ENCODE measurements at places on chromosomes 6 and 20. TPM values are rescaled to one million over a fixed set of nuclear protein-coding genes. Genes with fewer than 3 reads are reported as not detected.

DNA sequence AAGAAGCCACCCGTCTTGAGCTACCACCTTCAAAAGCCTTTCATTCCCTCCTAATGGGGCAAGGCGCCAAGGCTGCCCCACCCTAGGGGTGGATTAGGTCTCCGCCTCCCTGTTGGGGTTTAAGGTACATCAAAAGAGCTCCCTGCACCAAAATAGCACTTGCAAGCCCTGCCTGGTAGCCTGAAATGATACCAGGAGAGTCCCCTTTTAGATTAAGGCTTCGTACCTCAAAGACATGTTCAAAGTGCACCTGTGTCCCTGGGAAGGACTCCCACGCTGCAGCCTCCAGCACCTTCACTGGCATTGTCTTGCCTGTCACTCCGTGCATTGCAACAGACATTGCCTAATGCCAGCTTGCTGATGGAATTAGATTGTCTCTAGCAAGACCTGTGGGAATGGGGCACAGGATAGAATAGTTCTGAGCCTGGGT lies 15.7 kb upstream of the CDKN1A start:
- DNase-seq = no peak

DNA sequence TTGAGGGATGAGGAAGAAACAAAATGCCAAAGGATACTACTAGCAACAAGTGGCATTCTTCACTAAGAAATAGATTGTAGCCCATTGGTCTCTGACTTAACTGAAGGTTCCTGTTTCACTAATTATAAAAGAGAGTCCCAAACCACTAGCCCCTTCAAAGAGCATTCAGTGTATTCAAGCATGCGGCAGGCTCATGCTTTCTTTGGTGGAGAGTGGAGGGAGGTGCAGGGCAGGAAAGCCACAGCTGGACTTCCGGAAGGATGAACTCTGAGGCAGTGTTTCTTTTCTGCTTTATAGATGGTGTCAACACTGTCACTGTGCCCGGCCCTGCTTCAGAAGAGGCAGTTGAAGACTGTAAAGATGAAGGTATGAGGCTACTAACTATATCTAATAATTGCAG lies 636.1 kb downstream of the KIF16B start:
- DNase-seq = no peak

DNA sequence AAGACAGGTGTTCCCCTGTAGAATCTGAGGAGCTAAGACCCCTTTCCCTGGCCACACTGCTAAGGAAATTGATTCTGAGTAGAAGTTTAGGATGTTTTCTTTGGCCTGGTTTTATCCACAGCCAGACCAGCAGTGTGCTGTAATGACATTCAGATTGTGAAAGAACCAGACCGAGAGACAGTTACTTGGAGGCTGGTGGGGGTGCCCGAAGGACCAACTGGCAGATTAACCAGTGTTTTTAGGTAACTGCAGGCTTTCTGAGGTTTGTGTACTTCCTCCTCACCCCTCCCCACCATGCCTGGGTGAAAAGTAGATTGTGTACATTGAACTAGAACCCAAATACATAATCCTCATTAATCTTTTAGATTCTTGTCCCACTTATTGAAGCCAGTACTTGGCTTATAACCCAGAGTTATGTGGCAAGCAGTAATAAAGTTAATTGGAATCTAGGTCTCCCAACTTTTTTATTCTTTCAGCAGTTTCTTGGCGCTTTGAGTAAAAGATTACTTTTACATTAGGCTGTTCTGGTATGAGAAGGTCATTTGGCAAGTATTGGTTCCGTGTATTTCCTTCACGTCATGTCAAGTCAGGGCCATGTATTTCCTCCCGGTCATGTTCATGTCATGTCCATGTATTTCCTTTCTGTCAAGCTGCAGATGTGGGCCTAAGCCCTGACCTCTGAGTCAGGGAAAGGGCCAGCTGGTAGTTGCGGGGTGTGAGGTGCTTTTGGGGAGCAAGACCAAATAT lies 93.7 kb downstream of the TCP11 start:
- DNase-seq = no peak

GRCh38 chr6:169539176-169539897 lies 162.5 kb downstream of the WDR27 start:
- no peak for DNase-seq

GRCh38 chr6:90131614-90132423 lies 164.8 kb downstream of the BACH2 start:
- no peak for DNase-seq

DNA sequence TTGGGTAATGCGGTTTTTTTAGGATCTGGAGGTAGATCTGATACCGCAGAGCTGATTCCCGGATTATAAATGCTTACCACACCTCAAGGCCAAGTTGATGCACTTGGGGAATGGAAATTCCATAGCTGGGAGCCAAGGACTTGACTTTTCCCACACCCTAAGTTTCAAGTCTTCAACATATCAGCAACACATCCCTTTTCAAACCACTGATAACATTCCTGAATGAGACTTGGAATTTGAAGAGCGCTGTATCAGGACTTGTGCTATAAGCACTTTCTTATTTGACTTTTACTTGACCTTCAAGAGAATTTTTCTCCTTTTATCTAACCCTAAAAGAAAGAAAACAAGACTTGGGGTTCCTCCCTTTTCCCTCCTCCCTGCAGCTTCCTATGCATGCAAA lies 90.6 kb upstream of the NAA20 start:
- no peak for DNase-seq

Gene PGC
- not detected for total RNA-seq

Gene SLC4A11
- 9.4 TPM for total RNA-seq

Gene COL12A1
- total RNA-seq = 20.4 TPM

Gene FAM209B
- total RNA-seq = not detected

Gene GTSF1L
- not detected for total RNA-seq
